ENCODE measurements at places on chromosomes 13 and 19.

GRCh38 chr13:113557013-113557412 is 27.5 kb upstream of the TFDP1 start:
- DNase-seq, result no peak

DNA sequence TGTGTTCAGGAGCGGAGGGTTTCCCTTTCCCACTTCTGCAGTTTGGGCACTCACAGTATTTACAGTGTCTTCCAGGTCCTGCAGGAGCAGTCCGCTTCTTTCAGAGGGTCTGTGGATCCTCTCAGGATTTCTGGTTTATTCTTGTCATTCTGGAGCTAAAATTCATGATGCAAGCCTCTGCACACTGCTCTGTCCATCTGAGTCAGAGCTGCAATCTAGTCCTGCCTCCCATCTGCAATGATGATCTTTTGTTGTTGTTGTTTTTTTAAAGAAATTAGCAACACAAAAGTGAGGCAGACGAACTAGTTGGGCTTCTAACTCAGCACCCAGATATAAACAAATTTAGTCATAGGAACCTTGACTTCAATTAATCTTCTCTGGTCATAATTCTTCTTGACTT is 86.5 kb downstream of the DLEU7 start:
- DNase-seq, result no peak

DNA sequence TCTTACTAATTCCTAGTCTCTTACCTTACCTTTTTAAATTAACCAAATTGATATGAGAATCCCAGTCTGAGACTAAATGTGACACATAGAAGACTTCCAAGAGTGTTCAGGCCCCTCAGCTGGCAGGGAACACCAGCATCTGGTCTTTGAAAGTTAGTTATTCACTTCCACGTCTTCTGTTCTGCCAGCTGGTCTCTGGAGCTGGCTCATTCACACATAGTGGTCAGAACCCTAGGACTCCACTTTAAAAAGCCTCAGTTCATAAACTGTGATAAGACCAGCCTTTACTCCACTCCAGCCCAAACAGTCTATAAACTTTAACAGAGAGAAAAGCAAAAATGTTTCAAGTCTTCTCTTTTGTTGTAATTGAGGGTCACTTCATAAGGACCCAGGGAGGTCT is 263.0 kb downstream of the DCT start:
- DNase-seq, result no peak

DNA sequence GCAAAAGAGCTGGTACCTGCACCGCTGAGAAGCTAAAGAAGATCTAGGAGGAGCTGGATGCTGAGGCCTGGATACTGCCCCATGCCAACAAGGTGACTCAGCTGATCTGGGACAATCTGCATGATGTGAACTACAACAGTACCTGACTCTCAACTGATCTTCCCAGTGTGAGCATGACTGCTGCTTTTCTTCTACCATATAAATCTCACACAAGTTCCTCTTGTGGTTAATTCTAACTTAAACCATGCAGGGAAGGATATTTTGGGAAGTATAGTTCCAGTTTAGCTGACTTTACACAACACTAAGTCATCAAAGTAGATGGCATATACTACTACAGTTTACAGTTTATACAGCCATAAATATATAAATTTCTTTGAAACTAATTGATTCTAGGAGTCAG is 91.9 kb downstream of the SLAIN1 start:
- no peak for DNase-seq

- DNase-seq, result no peak
These were observed 38.7 kb upstream of the KLF2 start for GRCh38 chr19:16285769-16286498.

GRCh38 chr13:24717217-24717616 is 37.0 kb downstream of the ATP12A start:
- no peak for DNase-seq

- no peak for DNase-seq
These were observed 2.8 kb downstream of the MYADM start for GRCh38 chr19:53870485-53870844.

DNA sequence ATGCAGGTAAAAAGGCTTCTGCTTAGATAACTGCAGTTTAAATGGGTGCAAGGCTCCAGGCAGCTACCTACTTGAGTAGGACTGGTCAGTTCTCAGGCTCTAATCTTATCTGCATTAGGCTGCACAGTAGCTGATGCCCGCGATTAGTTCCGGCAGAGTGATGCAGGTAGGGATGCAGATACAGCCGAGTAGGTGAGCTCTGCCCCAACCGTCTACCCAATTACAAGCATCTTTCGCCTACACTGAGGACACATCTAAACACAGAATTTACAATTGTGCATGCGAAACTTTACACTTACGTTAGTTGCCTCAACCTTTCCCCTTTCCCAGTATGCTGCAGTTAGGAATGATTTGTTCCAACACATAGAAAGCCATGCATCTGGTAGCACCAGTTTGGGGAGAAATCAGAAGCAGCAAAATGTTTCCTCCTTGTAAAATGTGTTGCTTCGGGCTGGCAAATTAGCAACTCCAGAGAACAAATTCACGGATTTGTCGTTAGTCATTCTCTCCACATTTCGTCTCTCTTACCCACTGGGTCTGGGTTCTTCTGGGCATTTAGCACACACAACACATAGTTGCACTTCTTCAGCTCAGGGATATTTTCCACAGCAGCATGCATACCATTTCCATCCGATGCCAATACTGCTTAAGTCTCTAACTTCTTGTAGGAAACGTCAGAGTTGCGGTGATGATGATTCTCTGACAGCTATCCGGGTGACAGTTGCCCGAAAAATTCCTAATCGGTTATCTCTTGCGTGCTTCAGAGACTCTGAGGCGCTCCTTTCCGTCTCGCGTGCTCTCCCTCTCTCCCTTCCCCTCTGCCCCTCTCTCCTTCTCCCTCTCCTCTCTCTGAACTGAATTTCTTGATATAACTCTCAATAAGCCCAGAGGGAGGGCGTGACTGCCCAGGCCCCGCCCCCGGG is at the start of gene PCDH9:
TSS of gene PCDH9 (minus strand) at position 856 of the 923 bp plus-strand sequence. CDS start 1,896 bp downstream, outside the sequence.
- DNase-seq, result no peak

DNA sequence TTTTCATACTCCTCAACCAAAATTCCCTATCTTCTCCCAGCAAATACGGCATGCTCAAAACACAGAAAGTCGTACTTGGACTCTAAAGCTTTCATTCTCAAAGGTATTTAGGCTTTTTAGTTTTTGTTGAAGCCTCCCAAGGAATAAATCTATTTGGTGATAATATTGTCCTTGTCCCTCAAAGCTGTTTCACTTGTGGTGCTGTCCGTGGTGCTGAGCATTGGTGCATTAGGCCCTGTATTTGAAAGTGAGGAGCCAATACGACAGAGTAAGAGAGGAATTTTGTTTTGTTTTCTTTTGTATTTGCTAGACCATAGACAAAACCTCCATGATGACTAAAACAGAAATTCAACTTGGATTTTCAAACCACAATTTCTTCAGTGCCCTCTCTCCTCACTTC is 3.2 kb upstream of the LGALS13 start:
- no peak for DNase-seq

- DNase-seq, result no peak
These were observed 136.1 kb upstream of the SPACA7 start for GRCh38 chr13:112240076-112240475.

GRCh38 chr13:87094646-87095045 is 576.5 kb upstream of the SLITRK5 start:
- no peak for DNase-seq

- DNase-seq, result no peak
These were observed 180.6 kb downstream of the FOXO1 start for GRCh38 chr13:40485611-40486517.

GRCh38 chr19:34260771-34261173 is 6.4 kb downstream of the GARRE1 start:
- DNase-seq, result no peak

GRCh38 chr13:85657942-85658341 is 141.3 kb downstream of the SLITRK6 start:
- no peak for DNase-seq

- DNase-seq, result no peak
These were observed 59.8 kb upstream of the MED4 start for GRCh38 chr13:48154671-48155070.

DNA sequence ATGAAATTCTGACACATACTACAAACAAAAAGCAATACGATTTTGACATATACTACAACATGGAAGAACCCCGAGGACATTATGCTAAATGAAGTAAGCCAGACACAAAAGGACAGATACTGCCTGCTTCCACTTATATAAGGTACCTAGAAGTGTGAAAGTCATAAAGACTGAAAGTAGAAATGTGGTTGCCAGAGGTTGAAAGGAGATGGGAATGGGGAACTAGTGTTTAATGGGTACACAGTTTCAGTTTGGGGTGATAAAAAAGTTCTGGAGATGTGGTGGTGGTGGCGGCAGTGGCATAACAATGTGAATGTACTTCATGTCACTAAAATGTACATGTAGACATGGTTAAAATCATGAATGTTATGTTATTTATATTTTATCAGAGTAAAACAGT is 12.1 kb upstream of the NDFIP2 start:
- no peak for DNase-seq

DNA sequence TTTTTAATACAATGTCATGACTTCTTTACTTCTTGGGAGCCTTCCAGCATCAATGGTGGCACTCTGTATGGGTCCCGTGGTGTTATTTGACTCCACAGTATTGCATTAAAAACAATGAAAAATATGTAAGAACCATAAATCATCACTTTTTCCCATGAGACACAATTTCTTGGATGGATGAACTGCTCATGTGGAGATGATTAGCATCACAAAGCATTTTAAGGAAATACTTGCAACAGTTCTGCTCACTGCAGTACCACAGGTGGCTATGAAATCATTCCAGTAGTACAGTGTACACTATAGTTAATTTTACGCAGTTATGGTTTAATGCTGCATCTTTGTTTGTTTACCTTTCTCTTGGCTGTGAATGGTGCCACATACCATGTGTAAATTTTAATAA is 37.2 kb upstream of the C1QTNF9B start:
- DNase-seq, result no peak

All from T1000 (cell line).